ENCODE measurements at places on chromosomes 6 and 20.

DNA sequence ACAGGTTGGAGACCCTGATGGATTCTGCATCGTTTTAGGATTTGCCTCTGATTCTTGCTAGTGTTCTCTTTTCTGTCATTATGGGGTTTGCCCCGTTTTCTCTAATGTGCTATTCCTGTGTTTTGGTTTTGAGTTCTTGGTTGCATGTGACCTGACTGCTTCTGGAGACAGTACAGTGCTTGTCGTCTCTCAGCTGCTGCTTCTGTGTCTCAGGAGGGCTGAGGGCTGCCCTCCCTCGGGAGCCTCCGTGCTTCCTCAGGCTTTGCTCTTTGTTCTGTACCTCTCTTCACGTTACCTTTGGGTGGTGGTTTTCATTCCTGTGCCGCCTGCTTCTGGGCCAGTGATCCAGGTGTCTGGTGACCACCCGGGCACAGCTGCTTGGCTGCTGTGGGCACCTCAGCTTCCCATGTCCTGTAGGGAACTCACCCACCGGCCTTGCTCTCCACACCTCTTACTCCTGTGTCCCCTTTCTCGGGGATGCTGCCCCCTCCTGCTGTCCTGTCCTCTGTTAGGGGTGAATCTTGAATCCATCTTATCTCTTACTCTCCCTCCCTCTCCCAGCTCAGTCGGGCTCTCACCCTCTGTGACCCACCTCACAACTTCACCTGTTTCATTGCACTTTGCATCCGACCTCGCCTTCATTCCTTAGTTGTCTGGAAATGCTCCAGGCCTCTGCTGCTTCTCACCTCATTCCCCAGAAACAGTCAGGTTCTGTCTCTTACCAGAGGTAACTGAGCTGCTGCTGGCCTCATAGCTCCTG lies 33.2 kb downstream of the PANK2 start:
- DNase-seq = no peak

DNA sequence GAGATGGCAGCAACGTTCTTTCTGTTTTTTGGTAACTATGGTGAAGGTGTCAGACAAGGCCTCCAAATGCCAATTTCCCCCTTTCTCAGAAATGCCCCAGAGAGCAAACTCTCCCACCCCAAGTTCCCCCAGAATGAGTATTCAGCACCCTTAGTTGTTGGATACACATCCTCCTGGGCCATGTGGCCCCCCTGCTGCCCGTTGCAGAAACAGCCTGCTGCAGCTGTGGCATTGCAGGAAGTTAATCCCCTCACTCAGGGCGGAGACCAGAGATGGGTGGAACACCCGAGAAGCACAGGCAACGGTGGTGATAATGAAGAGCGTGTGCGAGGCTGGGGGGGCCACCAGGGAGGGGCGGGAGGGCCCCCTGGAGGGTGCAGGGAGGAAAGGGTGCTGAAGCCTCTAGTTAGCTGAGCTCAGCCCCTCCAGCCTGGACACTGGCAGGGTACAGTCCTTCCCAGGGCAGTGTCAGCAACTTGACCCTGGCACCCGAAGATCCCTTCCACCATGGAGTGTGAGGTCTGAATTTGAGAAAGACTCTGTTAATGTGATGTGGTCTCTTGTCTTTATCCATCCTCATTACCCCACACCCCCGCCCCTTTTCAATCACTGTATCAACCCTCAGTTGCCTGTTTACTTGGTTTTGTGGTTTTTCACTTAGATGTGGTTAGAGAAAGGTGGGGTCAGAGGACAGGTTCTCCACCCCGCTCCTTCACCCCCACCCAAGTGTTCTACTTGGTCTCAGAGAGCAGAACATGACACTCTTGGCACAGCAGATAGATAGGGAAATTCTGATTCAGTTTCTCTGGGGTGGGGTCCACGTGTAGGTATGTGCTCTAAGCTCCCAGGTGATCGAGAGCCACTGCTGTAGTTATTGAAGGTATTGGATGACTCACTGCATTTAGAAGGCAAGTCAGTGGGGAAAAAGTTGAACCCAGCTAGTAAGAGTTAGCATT lies 208.8 kb upstream of the SUPT3H start:
- DNase-seq = no peak

- no peak for DNase-seq
Observed at GRCh38 chr6:47303342-47303741, 6.4 kb downstream of the TNFRSF21 start.

- no peak for DNase-seq
Observed at GRCh38 chr6:65126667-65127066, 580.4 kb downstream of the EYS start.

DNA sequence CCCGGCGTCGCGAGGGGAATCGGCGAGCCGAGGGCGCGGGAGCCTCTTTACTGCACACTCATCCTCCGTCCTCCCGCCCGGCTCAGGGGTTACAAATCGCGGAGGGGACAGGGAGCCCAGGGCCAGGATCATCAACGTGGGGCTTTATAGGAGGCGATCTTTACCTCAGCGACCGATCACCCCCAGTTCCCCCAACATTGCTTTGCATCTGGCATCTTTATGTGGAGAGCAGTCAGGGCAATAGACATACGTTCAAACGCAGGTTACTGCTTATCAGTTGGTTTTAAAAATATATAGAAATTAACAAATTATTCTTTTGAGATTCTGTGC lies 634 bp downstream of the HSF2 start:
- DNase-seq = no peak

DNA sequence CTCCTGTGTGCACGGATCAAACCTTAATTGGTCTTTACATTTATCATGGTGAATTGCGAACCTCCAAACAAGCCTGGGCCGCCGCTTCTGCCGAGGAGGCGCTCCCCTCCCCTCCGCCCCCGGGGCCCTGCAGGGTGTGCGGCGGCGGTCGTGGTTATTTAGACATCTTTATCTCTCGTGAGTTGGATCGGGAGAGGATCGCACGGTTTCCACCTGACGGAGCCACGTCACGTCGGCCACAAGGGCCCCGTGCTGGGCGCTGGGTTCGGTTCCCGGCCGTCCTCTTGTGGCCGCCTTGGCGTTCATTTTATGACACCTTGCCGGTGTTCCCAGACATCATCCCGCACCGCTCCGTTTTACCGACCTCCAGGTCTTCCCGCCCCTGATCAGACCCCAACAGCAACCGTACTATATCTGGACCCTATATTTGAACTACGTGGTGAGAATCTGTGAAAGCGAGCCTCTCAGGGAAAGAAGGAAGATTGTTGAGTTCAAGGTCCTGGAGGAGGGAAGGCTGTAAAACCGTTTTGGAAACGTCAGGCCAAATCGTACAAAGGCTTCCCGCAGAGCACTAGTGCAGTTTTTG lies 1.3 kb upstream of the CNR1 start:
- peak; percentile 66 for DNase-seq

DNA sequence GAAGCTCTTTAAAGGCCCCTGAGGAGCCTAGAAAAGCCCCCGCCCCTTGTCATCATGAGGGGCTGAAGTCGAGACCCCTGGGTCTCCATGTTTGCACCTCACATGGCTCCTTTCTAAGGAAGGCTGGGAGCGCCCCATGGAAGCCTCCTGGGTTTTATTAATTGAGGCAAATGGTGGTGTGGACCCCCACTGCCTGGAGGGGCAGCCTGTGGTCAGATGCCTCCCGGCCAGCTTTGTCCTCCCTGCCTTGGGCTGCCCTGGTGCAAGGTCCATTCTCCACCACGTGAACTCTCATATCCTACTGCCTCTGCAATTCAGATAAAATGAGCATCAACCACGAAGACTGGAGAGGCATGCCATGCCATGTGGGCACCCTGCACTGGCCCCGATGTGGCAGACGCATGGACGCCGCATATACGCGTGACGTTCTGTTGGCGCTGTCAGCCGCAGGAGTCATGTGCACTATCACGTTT lies 295.5 kb downstream of the TAF4 start:
- DNase-seq = peak; percentile 13

- DNase-seq = no peak
Observed at GRCh38 chr6:56424064-56424463, 176.7 kb upstream of the COL21A1 start.

DNA sequence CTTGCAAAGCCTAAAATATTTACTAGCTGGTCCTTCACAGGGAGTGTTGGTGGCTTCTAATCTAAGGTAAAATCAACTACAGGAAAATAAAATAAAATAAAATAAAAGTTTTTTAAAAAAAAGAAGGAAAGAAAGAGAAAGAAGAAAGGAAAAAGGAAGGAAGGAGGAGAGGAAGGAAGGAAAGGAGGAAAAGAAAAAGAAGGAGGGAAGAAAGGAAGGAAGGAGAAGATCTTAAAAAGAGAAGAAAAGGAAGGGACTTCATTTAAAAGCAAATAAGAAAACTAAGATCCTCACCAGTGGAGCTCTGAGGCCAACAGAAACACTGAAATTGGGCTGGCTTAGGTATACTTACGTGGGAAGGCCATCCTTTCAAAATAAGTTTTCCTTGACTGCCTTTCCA lies 178.4 kb downstream of the TSHZ2 start:
- DNase-seq = no peak

DNA sequence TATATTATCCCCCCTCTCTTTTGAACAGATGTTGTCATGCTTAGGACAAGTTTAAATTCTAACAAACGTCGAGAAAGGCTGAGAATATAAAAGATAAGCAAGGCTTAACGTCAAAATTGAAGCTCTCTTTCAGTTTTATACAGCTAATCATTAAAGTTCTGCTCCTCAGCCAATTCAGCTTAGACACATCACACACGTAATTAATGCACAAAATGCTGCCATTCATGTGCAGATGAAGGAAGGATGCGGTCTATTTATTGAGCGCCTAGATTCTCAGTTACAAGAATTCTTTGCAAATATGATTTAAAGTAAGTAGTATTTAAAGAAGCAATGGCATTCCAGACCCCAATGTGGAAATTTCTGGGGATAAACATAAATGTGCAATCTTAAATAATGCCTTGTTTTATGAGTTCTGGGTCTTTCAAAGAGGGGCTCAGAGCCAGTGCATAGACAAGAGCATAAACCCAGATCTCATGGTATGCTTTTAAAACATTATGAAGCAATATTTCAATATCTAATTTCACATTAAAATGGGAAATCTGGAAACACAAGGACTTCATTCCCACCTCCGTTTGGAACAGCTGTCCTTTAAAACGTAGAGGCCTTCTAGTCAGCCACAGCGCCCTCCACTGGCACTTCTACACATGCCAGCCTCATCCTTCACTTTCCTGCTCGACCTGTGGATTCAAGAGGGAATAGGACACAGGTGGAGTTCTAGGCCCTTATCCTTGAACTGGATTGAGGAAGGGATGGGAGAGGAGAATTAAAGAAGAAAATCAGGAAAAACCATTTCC lies 85.8 kb downstream of the LYRM4 start:
- DNase-seq = no peak

GRCh38 chr6:105869835-105870440 lies 216.2 kb upstream of the PRDM1 start:
- DNase-seq = no peak

DNA sequence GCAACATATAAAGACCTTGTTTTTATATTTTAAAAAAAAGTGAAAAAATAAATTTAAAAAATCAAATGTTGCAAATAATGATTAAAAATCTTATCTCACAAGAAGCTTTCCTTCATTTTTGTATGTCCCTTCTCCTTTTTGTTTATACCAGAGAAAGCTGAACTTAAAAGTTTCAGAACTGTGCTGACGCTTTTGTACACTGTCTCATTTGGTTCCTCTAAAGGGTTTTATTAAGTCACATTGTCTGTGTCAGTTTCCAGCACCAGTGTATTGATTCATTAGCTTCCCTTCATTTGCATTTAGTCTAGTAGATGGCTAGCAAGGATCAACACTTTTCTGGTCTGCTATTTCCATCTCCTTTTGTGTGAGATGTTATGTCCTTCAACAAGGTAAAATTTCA lies 6.7 kb downstream of the PCED1A start:
- no peak for DNase-seq

DNA sequence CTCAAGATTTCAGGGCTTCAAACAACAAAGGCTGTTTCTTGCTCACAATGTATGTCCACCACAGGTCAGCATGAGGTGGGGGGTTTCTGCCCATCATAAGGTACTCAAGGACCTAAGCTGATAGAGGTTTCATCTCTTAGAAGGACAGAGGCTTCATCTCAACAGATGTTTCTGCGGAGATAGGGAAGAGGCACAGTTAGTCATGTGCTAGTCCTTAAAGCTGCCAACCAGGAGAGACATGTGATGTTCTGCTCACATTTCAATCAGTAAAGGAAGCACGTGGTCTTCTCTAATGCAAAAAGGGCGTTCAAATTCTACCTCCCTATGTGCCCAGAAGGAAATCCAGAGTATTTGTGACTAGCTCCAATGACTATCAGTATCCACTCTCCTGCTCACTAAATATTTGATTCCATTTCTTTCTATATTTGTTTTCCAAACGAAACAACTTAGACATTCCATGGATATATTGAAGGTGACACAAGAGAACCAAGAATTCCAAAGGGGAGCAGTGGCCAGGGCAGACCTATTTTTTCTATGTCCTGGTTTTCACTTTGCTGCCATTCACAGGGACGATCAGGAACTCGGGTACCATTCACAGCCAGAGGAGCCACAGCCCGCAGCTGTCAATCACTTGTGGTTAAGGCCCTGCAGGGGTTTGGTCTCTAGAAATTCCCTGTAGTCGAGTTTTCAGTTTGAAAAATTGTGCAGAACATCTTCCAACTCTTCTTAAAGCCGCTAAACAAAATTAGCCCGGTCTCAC lies 173.2 kb upstream of the FOXA2 start:
- no peak for DNase-seq

DNA sequence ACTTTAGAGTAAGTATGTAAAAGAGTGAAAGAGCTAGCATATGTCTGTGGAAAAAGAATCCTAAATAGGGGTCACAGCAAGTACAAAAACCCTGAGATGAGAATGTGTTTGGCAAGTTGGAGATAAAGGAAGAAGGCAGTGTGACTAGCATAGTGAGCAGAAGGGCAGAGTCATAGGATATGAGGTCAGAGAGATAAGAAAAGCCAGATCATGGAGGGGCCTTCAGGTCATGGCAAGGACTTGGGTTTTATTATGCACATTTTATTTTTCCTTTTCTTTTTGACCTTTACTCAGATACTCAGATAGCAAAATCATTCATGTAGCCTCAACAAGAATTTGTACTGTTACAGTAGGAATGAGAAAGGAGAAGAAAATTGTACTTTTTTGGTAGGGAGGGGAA lies 138.0 kb downstream of the GJA1 start:
- DNase-seq = no peak

GRCh38 chr6:144896289-144896688 lies 611.2 kb downstream of the UTRN start:
- no peak for DNase-seq

DNA sequence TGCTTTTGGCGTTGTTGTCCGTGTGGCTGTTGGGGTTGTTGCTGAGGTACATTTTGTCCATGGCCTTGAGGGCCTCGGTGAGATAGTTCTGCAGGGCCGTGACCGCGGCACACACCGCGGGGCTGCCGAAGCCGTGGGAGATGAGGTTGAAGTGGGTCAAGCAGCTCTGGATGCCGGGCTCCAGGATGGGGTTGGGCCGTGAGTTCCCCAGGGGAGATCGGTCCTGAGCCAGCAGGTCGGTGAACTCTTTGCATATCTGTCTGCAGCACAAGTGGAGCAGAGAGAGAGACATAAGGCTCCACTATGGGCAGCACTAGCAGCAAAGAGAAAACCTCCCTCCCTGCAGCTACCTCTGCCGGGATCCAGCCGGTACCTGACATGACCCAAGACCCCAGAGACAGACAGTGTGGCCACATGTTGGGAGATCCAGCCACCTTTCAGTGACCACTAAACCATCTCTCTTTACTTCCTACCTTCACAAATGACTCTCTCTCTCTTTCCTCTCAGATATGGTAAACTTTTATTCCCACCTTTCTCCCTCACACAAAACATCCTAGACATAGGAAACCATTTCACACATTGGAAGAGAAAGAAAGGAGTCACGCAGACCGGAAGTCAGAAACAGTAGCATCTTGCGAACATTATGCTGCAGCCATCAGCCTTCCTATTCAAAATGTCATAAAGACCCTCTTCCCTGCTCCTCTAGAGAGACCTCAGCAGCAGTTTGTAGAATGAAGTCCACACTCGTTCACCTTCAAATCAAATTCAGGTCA lies 16.2 kb downstream of the TFAP2A start:
- DNase-seq = no peak

- DNase-seq = no peak
Observed at GRCh38 chr20:33940666-33941065, 53.0 kb upstream of the RALY start.
